ENCODE measurements at places on chromosomes 3 and 15.
A peak's percentile ranks its signal among the peaks of the same experiment; 100 is the strongest.

DNA sequence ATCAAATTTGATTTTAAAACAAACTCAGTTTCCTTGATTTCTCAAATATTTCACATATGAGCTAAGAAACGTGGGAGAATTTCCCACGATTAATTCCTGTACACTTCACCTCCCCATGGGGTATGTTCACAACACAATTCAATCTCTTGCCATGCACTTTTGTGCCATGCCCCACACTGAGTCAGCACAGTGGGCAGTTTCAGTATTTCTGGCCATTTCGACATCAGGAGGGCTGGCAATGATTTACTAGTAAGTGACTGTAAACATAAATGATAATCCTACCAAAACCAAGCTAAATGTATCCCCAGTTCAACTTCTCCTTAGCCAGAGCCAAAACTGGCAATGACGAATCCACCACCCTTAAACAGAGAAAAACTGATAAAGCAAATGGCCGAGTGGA, 293.6 kb downstream of the FGF12 start:
- DNase-seq = no peak

DNA sequence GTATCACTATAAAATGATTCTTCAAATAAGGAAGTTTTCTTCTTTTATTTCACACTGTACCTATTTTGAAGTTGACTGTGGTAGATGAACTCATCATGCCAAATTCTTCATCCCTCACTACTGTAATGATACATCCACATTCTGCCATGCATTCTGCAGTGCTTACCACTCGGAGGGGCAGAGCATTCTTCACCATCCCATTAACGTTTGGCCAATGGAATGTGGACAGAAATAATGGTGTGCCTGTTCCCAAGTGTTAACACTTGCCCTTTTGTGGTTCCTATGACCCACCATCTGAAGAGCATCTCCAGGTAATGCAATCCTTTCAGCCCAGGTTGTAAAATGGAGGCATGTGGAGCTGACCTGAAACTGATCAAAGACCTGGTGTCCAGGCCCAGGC, 18.6 kb downstream of the GOLIM4 start:
- DNase-seq = no peak

GRCh38 chr3:61537366-61537765, 24.0 kb upstream of the PTPRG start:
- DNase-seq = no peak

DNA sequence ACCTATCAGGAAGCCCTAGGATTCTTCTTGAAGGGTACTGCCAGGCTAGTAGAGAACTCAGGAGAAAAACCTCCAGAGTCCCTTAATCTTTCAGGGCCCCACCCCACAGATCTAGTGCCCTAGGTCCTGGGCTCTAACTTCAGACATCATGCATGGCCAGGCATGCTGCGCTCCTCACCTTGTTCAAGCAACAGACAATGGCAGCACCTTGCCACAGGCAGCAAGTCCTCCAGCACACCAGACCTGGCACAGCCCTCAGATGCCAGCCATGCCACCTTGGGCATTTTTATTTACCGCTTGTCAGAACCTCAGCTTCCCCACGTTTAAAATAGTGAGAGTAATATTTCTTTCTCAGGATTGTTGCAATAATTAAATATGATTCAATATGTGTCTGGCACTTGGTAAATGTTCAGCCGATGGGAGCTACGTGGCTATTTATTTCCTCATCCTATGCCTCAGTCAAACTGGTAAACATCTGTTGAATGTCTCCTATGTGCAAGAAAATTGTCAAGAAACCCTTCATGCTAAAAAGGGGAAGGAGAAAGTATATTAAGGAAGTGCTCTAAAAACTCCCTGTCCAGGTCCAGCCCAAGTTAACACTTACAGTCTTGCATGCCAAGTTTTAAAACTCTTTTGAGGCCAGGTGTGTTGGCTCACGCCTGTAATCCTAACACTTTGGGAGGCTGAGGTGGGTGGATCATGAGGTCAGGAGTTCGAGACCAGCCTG, 14.5 kb upstream of the CCR1 start:
- DNase-seq = no peak

GRCh38 chr15:84894736-84895425, 10.4 kb downstream of the SLC28A1 start:
- DNase-seq = no peak

- no peak for DNase-seq
These were observed 2.2 kb downstream of the BTBD1 start for GRCh38 chr15:83064859-83065258.

GRCh38 chr3:79427081-79427480, 340.7 kb downstream of the ROBO1 start:
- DNase-seq = no peak

- DNase-seq = peak; percentile 38
These were observed 43.9 kb upstream of the PLXND1 start for GRCh38 chr3:129650256-129650872.

DNA sequence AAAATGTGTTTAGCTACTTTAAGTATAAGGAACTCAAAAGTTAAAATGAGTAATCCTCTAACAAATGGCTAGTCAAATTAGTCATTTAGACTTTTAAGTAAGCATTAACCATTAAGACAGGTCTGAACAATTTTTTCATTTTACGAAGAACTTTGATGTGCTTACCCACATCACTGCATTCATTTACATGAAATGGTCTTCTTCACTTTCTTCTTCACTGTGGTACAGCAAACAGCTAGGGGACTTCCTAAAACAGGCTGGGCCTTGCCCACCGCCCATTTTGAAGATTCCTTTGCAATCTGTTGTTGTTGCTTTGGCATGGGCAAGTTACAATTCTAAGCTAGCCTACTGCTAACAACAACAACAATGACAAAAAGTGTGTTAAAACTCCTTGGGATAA, 67.4 kb downstream of the CBLB start:
- DNase-seq = no peak

GRCh38 chr3:142888099-142888480, 793 bp downstream of the PCOLCE2 start:
- DNase-seq = no peak

DNA sequence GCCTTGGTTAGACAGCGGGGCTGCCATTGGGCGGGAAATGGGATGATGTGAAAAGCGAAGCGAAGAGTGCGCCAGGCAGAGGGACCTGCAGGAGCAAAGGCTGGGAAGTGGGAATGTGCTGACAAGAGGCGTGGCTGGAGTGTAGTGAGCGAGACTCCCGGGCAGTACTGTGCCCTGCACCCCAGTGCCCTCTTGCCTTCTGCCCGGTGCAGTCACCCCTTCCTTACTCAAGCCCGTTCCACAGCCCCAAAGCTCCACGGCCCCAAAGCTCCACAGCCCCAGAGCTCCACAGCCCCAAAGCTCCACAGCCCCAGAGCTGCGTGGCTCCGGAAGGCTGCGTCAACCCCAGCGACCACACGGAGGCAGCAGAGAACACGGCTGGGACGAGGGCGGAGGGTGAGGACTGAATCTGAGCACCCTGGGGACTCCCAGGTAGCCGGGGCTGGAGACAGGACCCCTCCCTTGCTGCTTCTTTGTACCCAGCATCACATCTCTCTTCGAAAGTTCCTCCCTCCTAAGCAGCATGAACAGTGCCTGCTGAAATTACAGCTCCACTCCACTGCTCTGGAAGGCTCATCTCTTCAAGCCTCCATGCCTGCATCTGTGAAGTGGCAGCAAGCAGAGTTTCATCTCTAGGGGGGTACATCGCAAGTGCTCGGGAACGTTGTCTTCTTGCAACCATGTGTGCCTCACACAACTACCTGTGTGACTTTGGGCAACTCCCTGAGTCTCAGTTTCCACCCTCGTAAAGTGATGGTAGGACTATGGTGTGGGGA, 108.9 kb downstream of the FBLN2 start:
- DNase-seq = peak; percentile 51

DNA sequence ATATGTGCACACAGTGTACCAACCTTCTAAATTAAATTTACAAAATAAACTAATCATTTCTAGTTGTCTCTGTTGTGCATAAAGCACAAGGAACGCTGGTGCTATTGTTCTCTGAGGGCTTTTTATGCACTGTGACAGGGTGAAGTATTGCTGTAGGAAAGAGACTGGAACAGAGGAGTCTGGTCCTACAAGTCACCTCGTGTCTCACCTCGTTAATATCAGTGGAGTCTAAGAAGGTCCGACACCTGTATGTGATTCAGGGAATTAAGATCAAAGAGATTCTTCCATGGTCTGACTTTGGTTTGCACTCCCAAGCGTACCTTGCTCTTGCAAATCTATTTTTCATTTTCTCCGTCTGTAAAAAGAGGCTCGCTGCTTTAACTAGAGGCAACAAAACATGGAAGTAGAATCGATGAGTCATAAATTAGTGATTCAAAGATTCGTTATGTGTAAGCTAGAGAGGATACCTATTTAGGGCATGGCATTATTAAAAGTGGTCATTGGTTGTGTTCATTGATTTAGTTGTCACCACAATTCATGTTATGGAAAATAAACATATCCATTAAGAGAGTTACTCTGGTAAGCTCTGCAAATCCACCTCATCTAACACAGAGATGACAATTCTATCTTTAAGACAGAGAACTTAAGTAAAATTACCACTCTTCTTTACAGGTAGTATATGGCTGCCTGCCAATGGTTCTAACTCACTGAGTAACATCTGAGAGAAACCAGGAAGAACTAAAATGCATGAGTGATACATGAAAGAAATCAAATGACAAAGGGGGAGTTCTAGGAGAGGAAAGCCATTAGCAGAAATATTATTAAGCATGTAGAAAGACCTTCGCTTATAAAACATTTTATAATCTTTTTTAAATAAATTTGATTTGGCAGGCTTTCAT, 219.4 kb upstream of the GBE1 start:
- DNase-seq = no peak

GRCh38 chr3:185335799-185336198, 27.1 kb upstream of the MAP3K13 start:
- DNase-seq = no peak

- DNase-seq = no peak
These were observed 226.2 kb upstream of the CTNNB1 start for GRCh38 chr3:40973141-40973540.

GRCh38 chr3:146189519-146190173, 28.7 kb upstream of the PLOD2 start:
- DNase-seq = no peak

DNA sequence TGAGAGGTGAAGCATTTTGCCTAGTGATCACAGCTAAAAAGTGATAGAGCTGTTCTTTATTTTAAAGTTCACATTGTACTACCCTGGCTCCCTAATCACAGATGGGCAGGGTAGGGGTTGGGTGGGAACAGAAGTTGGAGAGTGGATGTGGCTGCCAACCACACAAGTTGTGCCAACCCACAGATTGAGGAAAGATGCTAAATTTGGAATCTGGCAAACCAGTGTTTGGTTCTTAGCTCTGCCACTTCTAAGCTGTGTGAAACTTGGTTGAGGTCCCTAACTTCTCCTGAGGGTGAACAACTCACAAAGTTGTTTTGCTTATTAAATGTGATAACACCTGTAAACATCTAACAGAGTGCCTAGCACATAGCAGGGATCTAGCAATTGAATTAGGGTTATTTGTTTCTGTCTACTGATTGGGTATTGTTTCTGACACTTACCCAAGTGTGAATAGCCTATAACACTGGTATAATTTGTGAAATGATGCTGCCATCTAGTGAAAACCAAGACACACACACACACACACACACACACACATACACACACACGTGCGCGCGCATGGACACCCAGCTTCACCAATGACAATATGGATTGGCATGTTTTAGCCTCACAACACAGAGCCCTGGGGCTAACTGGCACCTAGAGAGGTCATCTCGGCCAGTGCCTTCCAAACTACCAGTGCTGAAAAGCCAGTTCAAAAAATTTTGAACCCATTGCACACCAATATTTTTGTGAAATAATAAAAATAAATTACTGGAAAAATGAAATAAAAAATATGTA, 25.3 kb downstream of the ADGRG7 start:
- DNase-seq = no peak

- DNase-seq = no peak
These were observed 87.5 kb downstream of the TNIK start for GRCh38 chr3:171372694-171373093.

DNA sequence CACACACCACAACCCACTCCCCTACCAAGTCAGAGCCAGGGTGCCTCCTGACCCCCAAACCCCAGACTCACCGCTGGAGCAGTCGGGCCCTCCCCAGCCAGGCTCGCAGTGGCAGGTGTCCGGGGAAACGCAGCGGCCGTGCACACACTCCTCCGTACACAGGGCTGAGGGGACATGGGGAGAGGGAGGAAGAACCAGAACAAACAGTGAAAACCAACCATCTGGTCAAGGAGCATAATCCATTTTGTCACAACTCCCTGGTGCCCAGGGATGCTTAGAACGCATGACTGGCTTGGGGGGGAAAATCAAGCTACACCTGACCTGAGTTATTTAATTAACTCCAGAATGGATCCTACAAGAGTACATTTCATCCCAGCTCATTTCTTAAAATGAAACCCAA, 159.2 kb downstream of the MEGF11 start:
- DNase-seq = no peak

GRCh38 chr15:28961391-28961790, 75.6 kb downstream of the APBA2 start:
- no peak for DNase-seq

- DNase-seq = no peak
These were observed 120.0 kb upstream of the CTDSPL start for GRCh38 chr3:37741644-37742043.

All from T follicular helper cell (primary cell).